ENCODE measurements at places on chromosomes 3 and 15. TPM values are rescaled to one million over a fixed set of nuclear protein-coding genes. Genes with fewer than 3 reads are reported as not detected.

- no peak for DNase-seq
These were observed 374.0 kb upstream of the ALCAM start for GRCh38 chr3:104992676-104993075.

SH2D7 gene
- total RNA-seq, result not detected

GRCh38 chr15:66704803-66705153 lies 2.7 kb downstream of the SMAD6 start:
- no peak for DNase-seq

DNA sequence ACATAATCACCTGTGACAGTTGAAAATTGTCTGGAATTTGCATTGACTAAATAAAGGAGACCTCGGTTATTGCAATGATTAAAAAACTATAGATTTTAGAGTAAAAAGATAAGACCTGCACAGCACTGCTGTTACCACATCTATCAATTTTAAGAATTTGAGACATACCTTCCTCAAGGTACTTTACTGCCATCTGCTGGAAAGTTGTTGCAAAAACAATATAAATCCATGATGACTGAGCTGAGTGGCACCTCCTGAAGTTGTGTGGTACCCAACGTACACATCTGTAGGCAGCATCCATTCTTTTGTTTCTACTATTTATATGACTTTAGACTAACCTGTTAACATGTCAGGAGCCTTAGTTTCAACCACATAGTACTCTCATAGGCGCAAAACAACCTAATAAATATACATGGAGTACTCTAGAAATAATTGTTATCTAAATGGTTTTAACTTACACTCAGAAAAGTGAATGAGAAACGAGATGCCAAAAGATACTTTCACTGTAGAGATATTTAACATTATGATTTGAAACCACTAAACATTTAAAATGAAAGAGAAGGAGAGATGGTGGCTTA lies 106.7 kb downstream of the GHSR start:
- DNase-seq, result peak; percentile 75
